ENCODE measurements at places on chromosomes 16 and 17.

DNA sequence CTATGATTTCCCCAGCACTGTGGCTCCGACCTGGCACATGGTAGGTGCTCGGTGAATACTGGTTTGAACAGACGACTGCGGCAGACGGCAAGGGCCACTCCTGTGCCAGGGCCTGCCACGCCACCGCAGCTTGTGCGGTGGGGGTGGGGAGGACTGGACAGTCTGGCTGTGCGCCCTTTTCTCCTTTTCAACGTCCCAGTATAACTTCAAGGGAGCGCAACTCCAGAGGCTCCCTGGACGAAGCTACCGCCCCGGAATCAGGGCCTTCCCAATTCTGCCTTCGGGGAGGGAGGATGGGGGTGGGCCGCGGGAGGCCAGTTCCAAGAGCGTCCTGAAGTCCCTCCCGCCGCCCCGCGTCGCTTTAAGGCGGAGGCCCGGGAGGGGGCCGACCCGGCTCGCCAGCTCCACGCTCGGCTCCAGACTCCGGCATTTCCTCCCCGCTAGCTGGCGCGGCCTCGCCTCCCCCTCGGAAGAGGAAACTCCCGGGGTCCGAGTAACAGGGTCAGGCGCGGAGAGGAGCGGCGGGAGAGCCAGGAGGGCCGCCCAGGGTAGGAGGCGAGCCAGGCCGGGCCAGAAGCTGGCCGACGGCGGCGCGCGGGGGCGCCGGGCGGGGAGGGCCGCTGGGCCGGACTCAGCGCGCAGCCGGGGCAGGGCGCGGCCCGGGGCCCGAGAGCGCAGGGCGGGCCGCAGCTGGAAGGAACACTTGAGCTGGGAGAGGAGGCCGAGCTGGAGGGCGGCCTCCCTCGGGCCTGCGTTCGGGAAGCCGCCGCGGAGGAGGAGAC lies at the start of gene ITPRIPL2:
TSS of gene ITPRIPL2 (plus strand) at position 388 of the 782 bp plus-strand sequence. CDS start 498 bp downstream, outside the sequence.
- DNase-seq: no peak

GRCh38 chr16:26905336-26905735 lies 161.4 kb upstream of the C16orf82 start:
- DNase-seq: no peak

GRCh38 chr17:83144421-83145357 lies 65.3 kb downstream of the METRNL start:
- DNase-seq: no peak

DNA sequence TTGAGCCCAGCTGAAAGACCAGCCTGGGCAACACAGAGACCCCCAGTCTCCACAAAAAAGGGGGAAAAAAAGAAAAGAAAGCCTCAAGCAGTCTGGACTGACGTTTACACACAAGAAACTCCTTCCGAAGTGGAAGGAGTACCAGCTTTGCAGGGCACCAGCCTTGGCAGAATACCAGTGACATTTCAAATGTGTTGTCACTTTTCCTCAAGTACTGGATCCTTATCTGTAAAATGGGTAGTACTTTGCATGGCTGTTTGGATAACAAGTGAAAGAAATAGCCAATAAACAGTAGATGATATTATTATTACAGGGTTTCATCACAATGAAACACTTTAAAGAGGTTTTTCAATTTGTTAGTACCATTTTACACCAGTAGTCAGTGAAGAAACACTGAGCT lies 14.2 kb downstream of the YWHAE start:
- DNase-seq: no peak

GRCh38 chr16:65740711-65741110 lies 618.8 kb upstream of the CDH11 start:
- DNase-seq: no peak

DNA sequence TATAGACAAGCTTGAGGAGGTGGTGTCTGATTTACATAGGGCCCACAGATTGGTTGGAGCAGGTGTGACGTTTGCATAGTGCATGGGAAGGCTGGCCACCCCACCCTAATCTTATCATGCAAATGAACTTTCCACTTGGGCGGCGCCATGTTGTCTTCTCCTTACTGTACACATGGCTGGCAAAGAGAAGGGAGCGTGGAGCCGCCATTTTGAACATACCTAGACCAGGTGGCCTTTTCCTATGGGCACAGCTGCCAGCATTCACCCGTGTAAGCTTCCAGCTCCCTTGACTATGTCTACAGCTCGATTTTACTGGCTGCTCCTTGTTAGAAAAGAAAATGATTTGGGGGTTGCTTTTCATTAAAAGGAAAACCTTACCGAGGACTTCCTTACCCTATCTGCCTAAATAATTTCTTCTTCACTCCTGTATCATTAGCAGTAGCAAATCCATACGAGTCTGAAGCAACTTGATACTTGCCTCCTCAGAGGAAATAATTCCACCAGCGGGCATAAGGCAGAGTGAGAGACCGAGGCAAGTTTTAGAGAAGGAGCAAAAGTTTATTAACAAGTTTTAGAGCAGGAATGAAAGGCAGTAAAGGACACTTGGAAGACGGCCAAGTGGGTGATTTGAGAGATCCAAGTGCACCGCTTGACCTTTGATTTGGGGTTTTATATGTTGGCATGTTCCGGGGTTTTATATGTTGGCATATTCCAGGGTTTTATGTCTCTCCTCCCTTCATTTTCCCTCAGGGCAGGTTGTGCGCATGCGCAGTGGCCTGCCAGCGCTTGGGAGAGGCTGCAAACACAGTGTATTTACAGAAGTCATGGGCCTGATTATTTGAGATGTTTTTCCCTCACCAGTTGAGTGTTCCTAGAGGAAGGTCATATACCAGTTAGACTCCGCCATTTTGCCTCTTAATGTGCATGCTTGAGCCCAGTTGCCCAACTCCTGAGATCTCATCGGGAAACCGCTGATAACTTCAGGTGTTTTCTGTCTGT lies 65.7 kb downstream of the MARF1 start:
- no peak for DNase-seq

DNA sequence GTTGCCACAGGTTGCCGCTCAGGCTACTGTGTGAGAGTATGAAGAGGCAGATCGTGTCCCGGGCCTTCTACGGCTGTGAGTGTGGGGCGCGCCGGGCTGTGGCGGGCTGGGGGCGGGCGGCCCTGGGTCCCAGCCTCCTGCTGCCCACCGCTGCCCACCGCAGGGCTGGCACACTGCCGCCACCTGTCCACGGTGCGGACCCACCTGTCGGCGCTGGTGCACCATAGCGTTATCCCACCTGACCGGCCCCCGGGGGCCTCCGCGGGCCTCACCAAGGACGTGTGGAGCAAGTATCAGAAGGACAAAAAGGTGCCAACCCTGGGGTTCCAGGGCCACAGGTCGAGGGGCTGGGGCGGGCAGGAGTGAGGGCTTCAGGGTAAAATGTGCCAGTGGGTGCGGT lies 28.7 kb downstream of the MNT start:
- no peak for DNase-seq

DNA sequence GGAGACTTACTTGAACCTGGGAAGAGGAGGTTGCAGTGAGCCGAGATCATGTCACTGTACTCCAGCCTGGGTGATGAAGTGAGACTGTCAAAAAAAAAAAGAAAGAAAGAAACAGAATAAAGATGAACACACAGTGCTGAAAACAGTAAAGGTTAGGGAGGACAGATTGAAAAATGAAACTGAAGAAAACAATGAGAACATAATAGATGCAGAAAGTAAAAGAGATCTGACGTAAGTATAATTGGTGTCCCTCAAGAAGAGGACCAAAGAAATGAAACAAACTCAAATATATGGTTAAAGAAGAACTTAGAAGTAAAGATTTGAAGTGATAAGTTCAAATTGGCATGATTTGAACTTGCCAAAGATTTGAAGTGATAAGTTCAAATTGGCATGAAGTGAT lies 7.1 kb downstream of the DCAF7 start:
- DNase-seq: no peak

GRCh38 chr16:89691231-89691985 lies 4.9 kb downstream of the CDK10 start:
- DNase-seq: no peak

GRCh38 chr17:15265131-15265530 lies at the start of gene PMP22:
Gene PMP22, minus strand, starts transcription at chr17:15265326. Its CDS starts 4,599 bp downstream, at chr17:15260727.
- DNase-seq: no peak

GRCh38 chr17:76714822-76715495 lies 4.2 kb upstream of the MXRA7 start:
- peak; percentile 69 for DNase-seq

DNA sequence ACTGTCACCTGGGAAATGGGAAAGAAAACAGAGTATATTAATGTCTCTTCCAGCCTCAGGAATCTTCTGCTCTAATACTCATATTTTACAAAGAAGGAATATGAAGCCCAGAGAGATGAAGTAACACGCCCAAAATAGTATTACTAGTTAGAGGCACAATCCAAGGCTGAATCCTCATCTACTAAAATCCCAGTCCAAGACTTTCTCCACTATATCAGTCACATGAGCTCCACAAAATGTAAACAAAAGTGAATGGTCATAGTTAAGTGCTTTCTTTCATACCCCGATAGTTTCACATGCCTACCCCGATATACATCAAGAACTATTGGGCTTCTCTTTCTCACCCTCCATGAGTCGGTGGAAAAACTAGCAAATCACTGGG lies 965 bp downstream of the INTS2 start:
- no peak for DNase-seq

GRCh38 chr17:81422776-81423697 lies 27.8 kb downstream of the BAHCC1 start:
- DNase-seq: no peak

DNA sequence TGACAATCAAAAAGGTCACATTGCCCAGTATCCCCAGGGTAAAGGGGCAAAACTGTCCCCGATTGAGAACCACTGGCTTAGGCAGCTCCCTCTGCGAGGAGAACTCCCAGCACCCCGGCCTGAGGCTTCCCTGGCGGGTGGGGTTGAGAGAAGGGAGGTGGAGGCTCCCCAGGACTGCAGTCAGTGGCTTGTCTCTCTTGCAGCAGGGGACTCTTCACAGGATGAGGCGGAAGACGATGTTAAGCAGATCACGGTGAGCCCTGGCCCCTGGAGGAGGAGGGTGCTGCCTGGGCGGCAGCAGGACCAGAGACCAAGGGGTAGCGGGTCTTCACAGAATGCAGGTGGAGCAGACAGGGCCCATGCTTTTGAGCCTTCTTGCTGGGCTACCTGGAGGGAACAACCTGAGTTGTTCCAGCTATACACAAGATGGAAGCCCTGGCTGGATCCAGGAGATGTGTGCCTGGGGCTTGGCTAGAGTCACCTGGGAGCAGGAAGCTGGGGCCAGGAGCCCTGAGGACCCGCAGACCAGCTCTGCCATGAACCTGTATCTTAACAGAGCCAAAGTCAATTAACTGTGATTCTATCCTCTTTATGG lies 16.8 kb downstream of the POLR3E start:
- DNase-seq: no peak

- DNase-seq: no peak
Measured at GRCh38 chr16:83727018-83727417, 80.8 kb upstream of the HSBP1 start.

- no peak for DNase-seq
Measured at GRCh38 chr16:17328932-17329331, 141.8 kb downstream of the XYLT1 start.

GRCh38 chr17:6107791-6108190 lies 37.6 kb downstream of the WSCD1 start:
- DNase-seq: no peak

DNA sequence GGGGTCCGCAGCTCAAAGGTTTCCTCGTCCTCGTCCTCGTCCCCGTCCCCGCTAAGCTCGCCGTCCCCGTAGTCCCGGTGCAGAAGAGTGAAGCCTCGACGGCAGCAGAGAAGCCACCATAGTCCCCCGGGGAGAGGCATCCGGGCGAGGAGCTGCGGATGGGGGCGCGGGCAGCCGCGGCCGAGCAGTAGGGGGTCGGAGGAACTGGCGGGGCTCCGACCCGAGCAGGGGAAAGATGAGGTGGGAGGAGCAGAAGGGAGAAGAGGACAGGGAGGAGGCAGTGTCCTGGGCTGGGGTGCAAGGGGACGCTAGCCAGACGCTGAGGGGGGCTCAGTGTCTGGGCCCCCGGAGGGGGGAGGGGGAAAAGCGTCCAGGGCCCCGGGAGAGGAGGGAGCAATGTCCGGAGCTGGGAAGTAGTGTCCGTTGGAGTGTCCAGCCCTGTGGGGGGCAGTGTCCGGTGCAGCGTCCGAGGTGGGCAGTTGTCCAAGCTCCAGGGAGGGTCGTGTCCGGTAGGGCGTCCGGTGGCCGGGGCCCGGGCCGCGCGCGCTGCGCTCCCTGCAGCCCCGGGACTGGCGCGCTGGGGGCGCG lies at the start of gene PLEKHH3:
TSS of gene PLEKHH3 (minus strand) at position 571 of the 588 bp plus-strand sequence. CDS start at position 140, 431 bp downstream.
- no peak for DNase-seq

- no peak for DNase-seq
Measured at GRCh38 chr17:41324180-41325075, 8.9 kb upstream of the KRTAP17-1 start.

- DNase-seq: peak; percentile 16
Measured at GRCh38 chr17:59165933-59166342, 10.4 kb downstream of the PRR11 start.

GRCh38 chr17:28926366-28926765 lies 23.5 kb upstream of the DHRS13 start:
- DNase-seq: no peak

DNA sequence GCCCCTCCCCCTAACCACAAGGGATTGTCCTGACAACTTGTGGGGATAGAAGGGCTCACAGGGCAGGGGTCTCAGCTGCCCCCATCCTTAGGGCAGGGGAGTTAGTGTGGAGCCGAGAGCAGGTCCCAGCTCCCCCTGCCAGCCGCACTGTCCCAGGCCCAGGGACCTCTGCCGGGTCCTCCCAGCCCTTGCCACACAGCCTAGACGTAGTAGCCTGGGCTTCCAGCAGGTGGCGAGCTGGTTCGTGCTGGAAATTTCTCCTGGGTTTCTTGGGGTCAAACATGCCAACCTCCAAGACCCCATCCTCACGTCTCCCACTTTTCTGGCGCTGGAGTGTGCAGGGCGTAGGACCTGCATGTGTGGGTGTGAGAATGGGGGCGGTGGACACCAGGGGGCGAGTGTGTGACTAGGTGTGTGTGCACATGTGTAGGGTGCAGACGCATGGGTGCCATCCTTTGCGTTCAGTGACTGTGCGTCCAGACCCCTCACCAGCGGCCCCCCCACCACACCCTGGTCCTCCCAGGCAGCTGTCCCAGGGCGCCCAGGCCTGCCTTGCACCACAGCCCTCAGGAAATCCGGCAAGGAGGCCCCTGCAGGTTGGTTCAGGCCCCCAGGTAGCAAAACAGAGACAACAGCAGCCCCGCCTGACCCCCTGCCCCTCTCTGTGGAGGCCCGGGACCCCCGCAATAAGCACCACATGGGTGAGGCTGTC lies 29.5 kb downstream of the SBK1 start:
- DNase-seq: peak; percentile 44

- no peak for DNase-seq
Measured at GRCh38 chr16:60727851-60728250, 1308.4 kb downstream of the CDH8 start.

- DNase-seq: no peak
Measured at GRCh38 chr17:77569846-77570564, 388.5 kb upstream of the TNRC6C start.

DNA sequence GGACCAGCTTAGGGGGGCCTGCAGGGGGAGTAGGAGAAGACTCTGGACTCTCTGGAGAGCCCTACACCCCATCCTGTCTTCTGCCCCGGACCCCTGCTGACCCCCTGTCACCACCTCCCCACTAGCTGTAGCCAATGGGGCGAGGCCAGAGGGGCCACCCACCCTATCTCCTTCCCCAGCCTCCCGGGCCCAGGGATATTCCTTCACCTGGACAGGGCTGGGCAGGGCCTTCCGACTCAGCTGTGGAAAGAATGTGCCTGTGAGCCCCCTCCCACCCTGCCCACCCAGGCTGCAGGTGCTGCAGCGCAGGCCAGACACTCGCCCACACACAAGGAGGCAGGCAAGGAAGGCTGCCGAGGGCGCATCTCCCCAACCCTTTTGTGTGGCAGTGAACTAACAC lies 23.0 kb downstream of the TSPOAP1 start:
- no peak for DNase-seq
